ENCODE measurements at places on chromosomes 11 and 22.

DNA sequence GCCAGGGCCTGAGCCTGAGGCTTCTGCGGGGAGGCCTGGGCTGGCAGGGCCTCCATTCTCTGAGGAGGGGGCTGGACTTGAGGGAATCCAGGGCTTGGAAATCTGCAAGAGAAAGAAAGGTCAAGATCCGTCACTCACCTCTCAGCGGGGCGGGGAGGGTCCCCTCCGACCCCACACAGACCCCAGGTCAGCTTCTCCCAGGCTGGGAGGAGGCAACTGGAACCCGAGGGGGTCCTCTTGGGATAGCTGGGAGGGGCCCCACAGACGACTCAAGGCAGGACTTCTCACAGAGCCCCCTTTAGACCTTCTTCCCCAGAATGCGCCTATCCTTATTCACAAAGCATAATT, 11.0 kb downstream of the TNKS1BP1 start:
- no peak for DNase-seq

GRCh38 chr11:99614352-99614751, 593.6 kb downstream of the CNTN5 start:
- no peak for DNase-seq

DNA sequence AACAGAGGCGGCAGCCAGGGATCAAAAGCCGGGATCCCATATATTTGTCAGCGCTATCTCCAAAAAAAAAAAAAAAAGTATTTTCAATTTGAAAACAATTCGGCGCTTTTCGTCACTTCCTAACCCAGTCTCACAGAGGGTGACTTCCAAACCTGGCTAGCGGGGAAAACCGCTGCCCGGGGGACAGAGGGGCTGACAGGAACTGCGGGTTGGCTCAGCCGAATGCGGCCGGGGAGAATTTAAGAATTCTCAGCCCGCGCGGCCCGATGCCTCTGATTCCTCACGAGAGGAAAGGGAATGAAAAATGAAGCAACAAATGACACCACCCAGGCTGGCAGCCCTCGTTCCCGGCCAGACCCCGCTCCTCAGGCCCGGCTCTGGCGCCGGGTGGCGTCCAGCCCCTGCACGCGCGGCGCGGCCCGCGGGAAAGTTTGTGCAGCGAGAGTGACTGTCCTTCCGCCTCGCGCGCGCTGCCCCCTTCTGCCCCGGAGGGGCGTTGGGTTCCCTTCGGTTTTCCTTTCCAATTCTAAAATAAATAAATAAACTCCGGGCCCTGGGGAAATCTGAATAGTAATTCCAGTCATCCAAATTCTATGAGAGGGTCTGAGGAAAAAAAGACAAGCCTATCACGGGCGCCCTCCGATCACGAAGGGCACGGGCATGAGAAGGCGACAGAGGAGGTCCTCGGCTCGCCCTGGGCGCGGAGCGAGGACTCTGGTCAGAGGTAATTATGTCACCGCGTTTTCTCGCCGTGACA, 4.8 kb upstream of the PAX6 start:
- DNase-seq, result no peak

DNA sequence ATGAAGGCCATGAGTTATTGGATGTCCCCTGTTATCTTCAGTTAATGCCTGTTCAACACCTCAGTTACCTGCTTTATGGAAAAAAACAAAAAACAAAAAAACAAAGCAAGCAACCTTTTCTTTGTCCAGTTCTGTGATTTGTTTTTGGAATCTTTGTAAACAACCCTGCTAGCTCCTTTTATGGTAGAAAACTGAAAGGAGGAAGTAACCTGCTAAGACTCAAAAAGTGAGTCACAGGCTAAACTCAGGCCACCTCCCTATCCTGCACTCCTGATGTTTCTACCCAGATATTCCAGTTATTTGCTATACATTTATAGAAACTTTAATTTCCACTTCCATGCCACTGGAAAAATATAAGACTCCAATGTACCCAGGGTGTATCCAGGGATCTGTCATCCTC, 20.6 kb upstream of the TLCD5 start:
- peak; percentile 52 for DNase-seq

DNA sequence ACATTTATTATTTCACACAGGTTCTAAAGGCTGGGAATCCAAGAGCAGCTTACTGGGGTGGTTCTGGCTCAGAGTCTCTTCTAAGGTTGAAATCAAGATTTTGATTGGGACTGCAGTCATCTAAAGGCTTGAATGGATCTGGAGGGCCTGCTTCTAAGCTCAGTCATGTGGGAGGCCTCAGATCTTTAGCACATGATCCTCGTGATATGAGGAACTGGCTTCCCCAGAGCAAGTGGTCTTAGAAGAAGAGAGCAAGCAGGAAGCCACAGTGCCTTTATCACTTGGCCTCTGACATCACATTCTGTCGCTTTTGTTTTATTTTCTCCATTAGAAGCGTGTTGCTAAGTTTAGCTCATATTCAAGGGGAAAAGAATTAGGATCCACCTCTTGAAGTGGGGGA, 88.9 kb downstream of the ARFGAP2 start:
- DNase-seq, result no peak

DNA sequence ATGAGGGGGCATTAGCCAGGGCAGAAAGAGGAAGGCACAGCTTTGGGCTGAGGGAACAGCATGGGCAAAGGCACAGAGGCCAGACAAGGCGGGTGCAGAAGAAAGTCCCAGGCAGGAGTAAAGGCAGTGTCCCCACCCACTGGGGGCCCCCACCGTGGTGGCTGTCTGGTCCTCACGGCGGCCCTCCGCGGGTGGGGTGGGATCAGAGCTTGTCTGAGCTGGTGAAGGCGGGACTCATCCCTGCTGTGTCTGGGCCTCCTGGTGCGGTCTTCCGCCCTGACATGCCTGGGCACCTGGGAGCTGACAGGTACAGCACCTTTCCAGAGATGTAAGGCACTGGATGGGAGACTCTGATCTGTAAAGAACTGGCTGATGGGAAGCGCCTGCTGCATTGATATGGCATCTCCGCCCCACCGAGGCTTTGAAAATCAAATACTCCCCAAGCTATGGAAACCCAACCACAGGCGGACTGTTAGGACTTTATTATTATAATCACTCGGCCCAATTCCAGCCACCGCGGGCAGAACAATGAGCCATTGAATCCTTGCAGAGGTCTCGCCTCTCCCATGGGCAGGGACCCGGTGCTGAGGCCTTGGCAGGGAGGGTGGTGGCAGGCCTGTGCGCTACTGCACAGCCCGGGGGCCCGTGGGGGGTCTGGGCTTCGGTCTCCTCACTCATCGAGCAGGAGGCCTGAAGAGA, 14.2 kb upstream of the GNB1L start:
- DNase-seq, result no peak

DNA sequence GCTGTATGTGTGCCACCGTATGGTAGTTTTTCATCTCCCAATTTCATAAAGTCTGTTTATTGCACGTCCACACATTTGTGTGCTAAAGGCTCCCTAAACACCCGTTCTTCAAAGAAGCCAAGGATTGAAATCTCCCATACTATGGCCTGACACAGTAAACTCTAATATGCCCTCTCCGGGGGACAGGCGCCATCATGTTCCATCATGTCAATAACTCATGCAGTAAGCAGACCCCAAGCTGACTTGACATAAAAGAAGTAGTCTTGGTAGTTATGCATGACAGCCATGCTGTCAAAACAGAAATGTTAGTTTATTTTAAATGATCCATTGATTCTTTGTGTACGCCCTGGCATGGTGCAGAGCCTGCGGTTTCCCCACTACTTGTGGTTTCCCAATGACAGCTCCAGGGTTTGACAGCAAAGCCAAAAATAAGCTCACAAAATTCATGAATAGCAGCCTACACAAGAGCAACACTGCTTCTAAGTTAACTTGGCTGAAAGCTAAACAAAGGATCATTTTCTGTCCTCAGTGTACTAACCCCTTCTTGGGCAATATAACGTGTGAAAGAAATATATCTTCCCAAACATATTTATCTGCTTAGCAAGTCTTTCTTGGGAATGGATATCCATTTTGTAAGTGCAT, 56.5 kb upstream of the CABP7 start:
- DNase-seq, result no peak

DNA sequence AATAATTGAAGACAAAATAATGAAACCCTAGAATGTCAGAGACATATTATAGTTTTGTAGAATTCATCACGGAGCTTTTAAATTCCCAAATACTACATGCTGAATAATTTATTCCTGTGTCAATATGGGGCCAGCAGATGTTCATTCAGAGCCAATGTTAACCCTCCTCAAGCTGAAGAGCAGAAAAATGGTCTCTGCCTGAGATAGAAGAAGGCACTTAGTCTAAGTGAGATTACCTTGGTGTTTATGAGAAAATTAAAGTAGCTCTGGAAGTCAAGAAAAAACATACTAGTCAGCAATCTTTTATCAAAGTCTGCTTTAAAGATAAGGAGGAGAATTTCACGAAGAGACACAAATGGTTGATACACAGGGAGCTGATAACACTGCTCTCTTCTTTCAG, 328.2 kb downstream of the TTC28 start:
- no peak for DNase-seq

DNA sequence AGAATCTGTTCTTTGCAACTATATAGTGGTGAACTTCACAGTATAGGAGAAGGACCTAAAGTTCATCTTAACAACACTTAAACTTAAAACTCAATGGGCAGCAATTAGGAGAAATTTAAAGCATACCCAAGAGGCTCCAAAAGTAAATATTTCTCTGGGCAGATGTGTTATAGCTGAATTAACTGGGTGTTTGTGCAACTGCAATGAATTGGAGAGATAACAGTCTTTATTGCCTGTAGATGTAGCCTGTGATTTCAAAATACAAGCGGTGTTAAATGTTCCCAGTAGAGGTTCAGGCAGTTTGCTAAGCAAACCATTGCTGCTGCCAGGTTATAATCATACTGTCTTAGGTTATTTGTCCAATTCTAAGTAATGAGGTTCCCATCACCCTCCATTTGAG, 294.1 kb upstream of the MTNR1B start:
- DNase-seq, result no peak

- DNase-seq, result no peak
Observed at GRCh38 chr22:45768490-45768889, 96.9 kb downstream of the ATXN10 start.

DNA sequence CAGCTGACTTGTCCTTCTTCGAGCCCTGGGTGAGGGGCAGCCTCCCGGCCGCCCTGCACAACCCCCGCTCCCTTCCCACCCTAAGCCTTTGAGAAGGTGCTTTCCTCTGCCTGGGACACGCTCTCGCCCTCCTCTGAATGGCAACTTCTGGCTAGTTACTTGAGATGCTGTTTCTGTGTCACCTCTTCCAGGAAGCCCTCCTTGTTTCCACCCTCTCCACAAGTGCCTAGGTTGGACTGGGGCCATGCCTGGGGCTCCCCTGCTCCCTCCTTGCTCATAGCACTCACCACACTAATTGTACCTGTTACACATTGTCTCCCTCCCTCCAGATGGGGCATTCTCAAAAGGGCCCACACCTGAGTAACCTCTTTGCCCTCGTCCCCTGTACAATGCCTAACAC, 72.2 kb downstream of the SCUBE1 start:
- DNase-seq, result no peak

DNA sequence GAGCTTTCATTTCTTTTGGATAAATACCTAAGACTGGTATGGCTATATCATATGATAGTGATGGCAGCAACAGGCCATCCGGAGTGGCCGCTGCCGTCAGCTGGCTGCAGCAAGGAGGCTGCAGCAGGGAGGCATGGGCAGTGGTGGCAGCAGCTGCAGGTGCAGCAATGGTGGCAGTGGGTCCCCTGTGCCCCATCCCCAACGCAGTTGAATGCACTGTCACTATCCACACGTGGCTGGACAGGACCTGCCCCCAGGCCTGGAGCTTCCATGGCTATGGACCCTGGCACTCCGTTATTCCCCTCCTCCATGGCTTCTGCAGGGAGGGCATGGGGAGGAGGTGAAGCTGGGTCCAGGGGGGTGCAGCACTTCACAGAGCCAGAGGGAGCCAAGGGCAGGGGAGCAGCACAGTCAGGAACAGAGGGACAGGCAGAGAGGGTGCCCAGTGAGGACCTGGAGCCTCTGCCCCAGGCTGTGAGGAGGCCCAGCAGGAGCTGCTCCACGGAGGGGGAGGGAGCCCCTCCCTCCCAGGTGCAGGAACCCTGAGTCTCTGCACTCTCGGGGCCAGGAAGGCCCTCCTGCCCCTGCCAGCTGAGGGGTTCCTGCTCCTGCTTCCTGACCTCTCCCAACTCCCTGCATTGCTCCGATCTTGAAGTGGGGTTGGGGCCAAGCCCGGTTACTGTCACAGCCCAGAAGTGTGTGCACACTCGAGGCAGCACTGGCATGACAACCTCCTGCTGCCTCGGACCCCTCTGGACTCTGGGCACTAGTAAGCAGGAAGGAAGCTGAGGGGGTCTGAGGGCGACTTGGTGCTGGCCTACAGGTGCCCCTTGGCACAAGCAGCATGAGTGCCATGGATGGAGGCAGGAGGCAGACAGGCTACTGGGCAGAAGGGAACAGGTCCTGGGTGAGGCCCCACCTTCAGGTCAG, 466.3 kb downstream of the GUCY1A2 start:
- DNase-seq, result no peak

GRCh38 chr11:121369366-121369765, 76.8 kb downstream of the SC5D start:
- DNase-seq, result no peak

DNA sequence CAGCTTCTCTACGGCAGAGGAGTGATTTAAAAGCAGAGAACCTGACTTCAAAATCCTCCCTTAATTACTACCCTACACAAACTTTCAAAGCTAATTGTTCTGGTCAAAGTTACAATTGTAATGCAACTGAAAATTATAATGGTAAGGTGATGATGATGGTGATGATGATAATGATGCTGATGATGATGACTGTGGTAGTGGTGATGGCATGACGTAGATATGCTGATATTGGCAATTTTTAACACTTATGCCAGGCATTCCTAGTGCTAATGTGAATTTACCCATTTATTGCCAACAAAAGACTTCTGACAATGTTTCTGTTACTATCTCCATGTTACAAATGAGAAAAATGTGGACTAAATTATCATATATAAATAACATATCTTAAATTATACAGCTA, 1831.1 kb downstream of the LRRC4C start:
- DNase-seq, result no peak

DNA sequence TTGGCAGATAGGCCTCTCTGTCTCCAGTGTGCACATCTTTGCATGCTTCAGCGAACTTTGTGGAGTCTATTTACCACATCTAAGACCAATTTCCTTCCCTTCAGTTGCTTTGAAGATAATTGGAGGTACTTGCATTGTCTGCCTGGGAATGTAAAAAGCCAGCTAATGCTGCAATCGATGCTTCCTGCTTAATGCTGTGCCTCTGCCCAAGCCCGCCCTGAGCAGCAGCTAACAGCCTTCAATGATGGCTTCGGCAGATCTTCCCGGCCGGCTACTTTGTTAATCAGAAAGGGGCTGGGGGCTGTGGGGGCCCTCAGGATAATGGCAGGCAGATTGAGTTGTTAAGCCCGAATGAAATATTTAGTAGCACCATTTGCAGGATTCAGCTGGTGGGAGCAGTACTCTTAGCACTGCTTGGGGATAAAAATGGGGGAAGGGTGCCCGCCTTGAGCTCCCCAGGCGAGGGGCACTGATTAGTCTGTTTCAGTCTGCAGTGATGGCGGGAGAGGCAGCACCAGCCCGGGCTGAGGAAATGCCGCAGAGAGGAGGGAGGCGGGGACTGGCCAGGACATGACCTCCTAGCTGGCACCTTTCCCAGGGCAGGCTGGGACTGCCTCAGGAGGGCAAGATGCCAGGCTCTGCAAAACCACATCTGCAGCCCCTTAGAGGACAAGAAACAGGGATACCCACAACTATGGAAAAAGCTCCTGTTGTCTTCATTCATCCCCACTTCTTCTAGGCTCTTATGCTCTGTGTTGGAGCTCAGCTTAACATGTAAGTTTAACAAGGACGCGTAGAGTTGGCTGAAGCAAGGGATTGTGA, 460.0 kb downstream of the BUD13 start:
- no peak for DNase-seq

GRCh38 chr11:88414981-88415413, 77.5 kb upstream of the CTSC start:
- DNase-seq, result no peak
